ENCODE measurements at places on chromosomes 4 and X. TPM values are rescaled to one million over a fixed set of nuclear protein-coding genes. Genes with fewer than 3 reads are reported as not detected.

Gene GUCY1B1
- 0.20 TPM for total RNA-seq

Gene JAKMIP1
- total RNA-seq, result not detected

Gene SRPX
- 368 TPM for total RNA-seq

Gene PAGE1
- not detected for total RNA-seq

Gene KDR
- total RNA-seq, result 200 TPM

Gene LEF1
- total RNA-seq, result not detected

Gene SSX4
- total RNA-seq, result not detected

Gene IBSP
- not detected for total RNA-seq

Gene SHROOM3
- total RNA-seq, result 3.3 TPM

DNA sequence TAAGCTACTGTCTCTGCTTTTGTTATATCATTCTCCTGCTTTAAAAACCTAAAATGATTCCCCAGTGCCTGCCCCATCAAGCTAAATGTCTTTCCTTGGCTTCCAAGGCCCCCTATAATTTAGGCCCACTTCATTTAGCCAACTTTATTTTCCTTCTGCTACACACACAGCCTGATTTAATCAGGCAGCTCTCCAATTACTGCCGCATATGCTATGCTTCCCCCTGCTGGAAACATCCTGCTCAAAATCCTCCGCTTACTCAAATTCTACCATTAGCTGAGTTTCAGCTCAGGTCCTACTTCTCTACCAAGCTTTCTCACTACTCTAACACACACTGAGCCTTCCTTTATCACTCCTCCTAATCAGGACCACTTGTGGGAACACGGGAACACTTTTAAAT is 17.0 kb downstream of the LAMP2 start:
- DNase-seq, result no peak

- DNase-seq, result no peak
These were observed 37.6 kb upstream of the LGI2 start for GRCh38 chr4:25068386-25068785.

GRCh38 chrX:14029039-14029424 is 660 bp downstream of the GEMIN8 start:
- no peak for DNase-seq

DNA sequence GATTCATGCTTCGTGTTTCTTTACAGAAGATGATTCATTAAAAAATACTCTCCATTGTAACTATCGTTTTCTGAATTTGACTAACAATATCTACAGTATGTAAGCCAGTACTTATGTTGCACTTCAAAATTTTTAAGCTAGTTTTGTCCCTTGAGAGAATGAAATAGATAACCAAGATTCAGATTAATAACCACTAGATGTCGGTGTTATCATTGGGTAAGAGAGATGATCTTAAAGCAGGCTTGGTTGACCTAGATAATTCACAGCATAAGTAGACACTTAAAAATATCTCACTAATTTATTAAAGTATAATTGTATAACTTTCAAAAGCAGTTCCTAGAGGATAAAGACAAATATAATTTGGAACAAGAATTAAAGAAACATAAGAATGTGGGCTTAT is 430.9 kb downstream of the C4orf33 start:
- DNase-seq, result no peak

GRCh38 chr4:159159611-159160010 is 56.7 kb downstream of the RAPGEF2 start:
- peak; percentile 22 for DNase-seq

DNA sequence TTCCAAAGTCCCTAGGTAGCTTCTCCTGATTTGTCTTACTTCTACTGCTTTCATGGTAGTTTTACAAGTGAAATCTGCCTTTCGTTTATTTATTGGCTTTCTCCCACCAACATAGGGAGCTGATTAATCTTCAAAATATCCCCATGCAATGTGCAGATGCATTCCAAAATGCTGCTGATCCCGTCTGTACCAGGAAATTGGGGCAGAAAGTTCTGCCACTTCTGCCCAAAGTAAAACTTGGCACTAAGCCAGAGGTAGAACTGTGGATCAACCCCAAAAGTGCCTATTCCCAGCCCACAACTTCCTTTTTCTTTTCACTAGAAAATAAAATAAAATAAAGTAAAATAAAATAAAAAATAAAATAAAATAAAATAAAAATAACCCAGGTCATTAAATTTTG is 47.3 kb upstream of the PPARGC1A start:
- DNase-seq, result no peak

DNA sequence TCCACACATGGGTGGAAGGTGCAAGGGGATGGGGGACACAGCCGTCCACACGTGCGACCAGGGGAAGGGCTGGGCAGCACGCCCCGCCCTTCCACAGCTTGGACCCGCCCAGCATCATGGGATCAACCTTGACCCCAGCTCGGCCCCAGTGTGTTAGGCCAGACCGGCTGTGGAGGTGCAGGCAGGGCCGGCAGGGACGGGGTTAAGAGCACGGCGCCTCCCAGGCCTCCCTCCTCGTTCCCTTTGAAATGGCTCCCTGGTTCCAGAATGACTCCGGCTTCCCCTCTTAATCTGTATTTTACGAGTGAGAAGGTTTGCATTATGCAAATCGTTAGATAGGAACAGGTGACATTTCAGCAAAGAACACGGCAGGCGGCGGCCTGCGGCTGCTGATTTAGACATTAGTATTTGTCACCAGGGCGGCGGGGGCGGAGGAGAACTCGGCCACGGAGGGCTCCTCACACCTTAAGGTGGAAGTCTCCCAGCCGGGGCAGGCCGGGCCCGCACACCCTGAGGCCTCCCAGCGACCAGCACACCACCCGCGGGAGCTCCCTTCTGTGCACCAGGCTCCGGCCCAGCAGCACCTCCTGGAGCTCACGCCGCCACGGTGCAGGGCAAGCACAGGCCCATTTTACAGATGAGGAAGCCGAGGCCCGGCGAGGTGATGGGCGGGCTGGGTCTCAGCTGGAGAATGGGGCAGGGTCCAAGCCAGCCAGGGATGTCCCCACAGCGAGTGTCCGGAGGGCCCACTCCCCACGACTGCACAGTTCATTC is 116.1 kb downstream of the FAM53A start:
- DNase-seq, result no peak

DNA sequence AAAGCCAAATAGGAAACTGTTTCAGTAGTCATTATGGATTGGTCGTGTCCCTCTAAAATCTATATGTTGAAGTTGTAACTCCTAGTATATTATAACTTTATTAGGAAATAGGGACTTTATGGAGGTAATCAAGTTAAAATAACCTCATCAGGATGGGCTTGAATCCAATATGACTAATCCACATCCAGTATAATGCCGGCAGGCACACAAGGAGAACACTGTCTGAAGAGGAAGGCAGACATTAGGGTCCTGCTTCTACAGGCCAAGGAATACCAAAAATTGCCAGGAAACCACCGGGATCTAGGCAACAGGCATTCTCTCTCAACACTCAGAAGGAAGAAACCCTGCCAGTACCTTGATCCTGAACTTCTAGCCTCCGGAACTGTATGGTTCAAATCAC is 130.3 kb downstream of the ATP10D start:
- DNase-seq, result no peak

GRCh38 chrX:16633754-16634153 is 16.2 kb upstream of the S100G start:
- DNase-seq, result peak; percentile 32

DNA sequence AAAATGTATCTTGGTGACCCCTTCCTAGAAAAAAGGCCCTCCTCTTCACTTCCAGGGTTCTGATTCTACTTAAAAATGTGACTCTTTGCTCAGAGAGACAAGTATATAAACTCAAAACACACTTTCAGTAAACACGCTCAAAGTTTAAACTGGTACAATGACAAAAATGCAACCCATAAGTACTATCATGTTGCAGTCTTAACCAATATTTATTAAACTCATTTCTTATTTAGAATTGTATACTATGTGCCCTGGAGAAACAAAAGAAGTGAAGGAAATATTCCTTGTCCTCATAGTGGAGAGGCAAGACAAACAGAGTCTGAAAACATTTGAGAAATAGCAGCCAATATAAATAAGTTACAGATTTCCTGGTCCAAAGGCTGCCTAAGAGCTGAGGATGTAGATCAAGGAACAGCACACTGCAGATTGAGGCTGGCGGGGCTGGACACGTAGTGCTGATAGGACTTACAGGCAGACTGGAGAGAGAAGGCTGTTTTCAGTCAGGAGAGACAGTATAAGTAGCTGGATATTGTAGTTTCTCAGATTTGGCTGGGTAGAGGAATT is 39.1 kb upstream of the ANXA3 start:
- no peak for DNase-seq

GRCh38 chrX:151694661-151695582 is at the start of gene PRRG3:
TSS of gene PRRG3 (plus strand) at chrX:151695458. CDS start at chrX:151698815, 3,357 bp downstream.
- no peak for DNase-seq

DNA sequence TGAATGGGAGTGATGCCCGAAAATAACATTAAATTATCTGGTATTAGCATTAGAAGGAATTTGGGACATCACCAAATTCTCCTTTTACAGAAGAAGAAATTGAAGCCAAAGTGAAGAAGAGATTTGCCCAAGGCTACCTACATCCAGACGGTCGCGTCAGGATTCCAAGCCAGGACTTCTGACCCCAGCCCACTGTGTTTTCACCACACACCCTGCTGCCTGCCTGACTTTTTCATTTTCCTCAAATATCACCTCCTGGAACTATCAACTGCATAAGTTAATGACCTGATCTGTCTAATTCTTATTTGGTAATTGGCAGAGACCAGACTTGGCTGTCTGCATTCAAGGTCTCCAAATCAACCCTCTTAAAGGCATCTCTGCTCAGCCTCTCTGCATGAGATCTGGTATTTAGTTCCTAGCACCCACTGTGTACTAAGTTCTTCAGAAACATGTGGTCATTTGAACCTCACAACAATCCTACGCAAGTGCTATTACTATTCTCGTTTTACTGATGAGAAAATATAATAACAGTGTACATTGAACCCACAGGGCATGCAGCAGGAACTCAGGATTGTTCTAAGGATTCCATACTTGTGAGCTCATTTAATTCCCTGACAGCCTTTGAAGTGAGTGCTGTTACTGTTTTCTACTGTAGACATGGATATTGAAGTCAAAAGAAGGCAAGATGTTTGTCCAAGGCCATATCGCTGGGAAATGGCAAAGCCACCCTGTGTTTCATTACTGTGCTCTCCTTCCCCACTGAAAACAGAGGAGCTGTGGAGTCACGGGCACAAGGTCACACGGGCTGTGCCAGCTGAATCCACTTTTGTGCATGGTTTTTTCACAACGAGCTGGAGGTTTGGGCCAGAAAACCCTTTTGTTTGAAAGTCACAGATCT is 195.2 kb upstream of the C1QTNF7 start:
- no peak for DNase-seq

GRCh38 chr4:26133840-26134239 is 187.0 kb upstream of the RBPJ start:
- no peak for DNase-seq

GRCh38 chr4:41334182-41334581 is 77.5 kb downstream of the UCHL1 start:
- no peak for DNase-seq

GRCh38 chr4:25624616-25625015 is 31.0 kb upstream of the SLC34A2 start:
- no peak for DNase-seq

DNA sequence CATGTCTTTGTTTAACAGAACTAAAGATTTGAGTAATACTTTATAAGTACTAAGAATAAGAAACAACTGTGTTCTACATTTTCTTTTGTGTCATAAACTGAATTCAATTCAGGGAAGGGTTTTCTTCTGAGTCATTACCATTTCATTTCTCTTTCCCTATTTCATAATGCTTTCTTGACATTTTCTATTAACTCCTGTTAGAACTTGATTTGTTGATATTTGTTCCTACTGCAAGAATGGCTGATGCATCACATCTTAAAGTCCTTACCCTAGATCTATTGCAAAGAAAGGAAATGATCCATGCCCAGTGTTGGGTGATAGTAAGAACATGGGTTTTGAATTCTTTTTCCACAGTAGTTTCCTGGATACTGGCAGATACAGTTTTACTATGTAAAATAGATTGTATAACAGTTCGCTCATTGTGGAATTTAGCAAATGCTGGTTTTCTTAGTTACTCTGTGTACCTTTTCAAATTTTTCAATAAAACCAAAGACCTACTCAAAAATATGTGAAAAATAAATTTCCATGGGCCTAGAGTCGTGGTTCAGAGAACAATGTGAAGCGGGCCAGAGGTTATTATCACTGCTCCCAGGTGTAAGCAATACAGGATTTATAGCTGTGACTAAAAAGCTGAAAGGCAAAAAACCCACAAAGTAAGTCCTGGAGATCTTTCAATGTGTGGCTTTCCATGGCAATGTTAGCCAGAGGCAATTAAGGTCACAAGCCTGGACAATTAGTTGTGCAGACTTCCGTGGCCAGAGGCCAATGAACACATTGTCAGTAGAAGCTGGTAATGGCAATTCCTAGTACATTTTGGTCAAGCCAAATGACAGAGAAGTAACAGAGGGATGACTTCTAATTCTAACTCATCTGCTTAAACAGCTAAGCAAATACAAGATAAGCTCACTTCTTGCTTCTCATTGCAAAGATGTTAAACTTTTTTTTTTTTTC is 127.3 kb upstream of the FAT4 start:
- DNase-seq, result peak; percentile 20

DNA sequence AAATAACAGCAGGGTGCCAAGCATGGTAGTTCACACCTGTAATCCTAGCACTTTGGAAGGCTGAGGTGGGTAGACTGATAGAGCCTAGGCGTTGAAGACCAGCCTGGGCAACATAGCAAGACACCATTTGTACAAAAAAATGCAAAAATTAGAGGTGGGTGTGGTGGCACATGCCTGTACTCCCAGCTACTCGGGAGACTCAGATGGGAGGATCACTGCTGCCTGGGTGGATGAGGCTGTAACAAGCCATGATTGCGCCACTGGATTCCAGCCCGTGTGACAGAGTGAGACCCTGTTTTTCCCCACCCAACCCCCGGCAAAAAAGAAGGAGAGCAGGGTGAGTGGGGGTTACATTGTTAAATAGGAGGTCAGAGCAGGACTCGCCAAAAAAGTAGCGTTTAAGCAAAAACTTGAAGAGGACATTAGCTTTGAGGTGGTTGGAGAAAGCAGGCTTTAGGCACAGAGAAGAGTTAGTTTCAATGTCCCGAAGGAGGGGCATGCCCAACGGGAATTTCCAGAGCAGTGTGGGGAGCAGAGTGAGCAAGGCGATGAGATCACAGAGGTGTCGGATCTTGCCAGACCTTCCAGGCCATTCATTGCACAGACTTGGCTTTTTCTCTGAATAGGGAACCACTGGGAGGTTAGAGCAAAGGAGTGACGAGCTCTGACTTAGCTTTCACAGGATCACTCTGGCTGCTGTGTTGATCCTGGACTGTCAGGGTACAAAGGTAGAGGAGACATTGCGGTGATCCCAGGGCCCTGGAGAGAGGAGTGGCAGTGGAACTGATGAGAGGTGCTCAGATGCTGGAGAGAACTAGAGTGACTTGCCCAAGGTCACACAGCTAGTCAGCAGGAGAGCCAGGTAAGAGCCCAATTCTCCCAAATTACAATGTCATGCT is 70.6 kb downstream of the TRAPPC11 start:
- no peak for DNase-seq

Measured in pulmonary artery endothelial cell (primary cell).